Caco-2 (cell line): ENCODE measurements at places on chromosomes 5 and 9.

DNA sequence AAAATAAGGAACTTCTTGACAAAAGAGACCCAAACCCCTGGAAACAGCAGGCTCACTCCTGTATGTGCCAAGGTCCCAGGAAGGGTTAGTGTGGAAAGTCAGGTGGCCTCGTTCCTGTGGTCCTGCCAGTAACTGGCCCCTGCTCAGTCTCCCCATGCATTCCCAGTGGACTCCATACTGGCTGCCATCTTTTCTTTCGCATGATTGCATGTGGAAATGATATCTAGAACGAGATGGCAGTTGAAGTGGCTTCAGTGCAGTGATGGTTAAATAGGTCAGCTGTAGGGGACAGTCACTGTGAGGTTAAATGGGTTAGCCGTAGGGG, 30.4 kb downstream of the AHRR start:
- no peak for DNase-seq

- DNase-seq = peak; percentile 22
Measured at GRCh38 chr9:126693428-126693944, 79.8 kb downstream of the LMX1B start.

DNA sequence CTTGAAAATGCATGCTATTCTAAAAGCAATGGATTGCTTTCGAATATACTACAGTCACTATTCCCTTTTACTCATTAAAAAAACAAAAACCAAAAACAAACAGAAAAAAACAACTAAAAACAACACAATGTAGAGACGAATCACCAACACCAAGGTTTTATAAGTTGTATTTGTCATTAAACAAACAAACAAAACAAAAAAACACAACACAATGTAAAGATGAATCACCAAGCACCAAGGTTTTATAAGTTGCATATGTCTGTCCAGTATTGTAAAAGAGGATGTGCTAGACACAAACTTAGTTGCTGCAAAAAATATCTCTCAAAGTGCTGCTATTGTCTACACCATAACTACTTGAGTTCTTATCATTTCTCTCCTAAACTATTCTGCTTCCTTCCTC, 1269.2 kb downstream of the EFNA5 start:
- no peak for DNase-seq

DNA sequence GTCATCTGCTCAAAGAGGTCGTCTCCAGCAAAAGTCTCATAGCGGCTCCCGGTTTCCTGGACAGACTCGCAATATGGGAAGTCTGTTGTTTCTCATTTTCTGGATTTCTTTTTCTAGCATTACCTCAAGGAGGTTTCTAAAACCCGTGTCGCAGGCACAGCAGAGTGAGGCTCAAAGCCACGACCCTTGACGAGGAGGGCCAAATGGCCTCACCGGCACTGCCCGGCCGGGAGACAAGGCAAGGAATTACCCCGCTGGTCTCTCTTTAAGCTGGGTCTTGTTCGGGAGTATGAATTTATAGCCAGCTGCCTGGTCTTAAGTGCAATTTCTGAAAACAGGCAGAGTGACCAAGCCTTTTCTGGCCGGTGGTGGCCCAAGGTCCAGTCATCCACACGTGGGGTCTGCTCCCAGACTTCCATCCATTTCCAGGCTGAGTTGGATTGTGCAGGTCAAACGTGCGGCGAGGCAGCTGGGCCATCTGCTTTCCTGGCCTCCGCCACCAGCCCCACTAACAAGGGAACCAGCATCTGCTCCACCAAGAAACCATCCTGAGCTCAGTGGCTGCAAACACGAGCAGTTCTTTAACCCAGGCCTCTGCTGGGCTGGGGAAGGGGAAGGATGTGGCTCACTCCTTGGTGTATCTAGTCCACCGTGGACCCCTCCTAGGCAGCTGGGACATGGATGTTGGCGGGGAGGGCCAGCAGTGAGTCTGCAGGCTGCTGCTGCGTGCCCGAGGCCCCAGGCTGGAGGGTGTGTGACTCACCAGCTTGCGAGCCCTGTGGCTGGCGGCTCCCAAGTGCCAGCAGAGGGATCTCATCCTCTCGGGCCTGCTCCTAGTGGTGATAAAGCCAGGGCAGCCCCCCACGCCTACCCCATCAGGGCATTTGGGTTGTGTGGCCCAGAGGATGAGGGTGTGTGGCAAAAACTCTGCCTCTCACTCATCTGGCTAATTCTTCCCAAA, 55.6 kb upstream of the COL5A1 start:
- DNase-seq = no peak

DNA sequence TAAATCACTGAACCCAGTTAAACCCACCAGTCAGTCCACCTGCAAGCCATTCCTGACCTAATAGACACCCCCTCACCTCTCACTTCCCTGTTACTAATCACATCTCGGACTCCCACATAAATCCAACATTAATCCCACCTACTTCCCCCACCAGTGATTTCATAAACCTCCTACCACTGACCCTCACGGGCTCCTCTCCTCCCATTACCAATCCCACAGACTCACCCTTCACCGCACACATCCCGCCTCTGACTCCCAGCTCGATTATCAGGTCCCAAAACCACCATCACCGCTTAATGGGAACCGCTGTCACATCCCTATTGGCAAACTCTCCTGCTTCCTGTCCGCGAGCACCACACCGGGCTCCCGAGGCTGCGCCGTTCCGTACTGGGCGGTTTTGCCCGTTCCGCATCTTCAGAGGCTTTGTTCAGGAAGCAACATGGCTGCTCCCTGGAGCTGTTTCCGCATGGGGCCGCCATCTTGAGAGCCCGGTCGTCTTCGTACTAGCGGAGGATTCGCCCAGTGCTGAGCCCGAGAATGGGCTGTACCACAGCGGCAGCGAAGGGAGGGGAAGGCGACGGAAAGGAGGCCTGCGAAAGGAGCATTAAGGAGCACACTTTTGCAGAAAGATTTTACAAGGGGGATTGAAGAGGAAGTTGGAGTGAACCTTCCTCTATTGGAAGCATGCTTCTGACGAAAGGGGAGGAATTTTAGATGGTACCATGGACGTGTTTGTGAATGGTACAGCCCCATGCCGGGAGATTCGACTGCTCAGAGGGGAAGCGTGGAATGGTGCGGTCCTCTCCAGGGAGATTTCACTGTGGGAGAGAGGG, at the start of gene ZNF300:
ZNF300 (minus strand) TSS at position 502 of the 833 bp plus-strand sequence. CDS start 1,825 bp downstream, outside the sequence.
- peak; percentile 62 for DNase-seq

GRCh38 chr5:134626369-134627014, 6.1 kb downstream of the SAR1B start:
- DNase-seq = peak; percentile 68
